ENCODE measurements at places on chromosomes 5 and 9.

DNA sequence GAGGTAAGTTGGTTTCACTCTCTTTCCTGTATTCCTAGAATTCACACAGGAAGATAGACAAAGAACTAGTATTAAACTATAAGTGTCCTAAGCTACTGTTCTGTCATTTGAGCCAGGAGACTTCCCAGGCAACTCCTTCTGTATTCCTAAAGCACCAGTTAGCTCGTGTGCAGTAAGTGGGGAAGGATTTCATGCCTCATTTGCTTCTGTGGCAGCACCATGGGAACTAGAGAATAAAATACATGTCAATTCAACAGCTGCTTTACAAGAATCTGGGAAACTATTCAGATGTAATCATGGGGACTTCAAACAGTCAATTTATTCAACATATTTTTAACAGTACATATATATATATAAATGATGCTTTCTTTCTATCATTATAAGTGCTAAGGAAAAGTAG, 762.3 kb downstream of the PRELID2 start:
- no peak for DNase-seq

GRCh38 chr9:87859137-87859536, 23.5 kb upstream of the SPATA31E1 start:
- DNase-seq: no peak

- no peak for DNase-seq
These were observed 154.7 kb downstream of the NXNL2 start for GRCh38 chr9:88689509-88690298.

- no peak for DNase-seq
These were observed 29.2 kb downstream of the UGCG start for GRCh38 chr9:111925784-111926183.

GRCh38 chr5:33806738-33807442, 84.9 kb downstream of the ADAMTS12 start:
- DNase-seq: no peak

- no peak for DNase-seq
These were observed 354.6 kb downstream of the ZSWIM6 start for GRCh38 chr5:61686491-61687257.

DNA sequence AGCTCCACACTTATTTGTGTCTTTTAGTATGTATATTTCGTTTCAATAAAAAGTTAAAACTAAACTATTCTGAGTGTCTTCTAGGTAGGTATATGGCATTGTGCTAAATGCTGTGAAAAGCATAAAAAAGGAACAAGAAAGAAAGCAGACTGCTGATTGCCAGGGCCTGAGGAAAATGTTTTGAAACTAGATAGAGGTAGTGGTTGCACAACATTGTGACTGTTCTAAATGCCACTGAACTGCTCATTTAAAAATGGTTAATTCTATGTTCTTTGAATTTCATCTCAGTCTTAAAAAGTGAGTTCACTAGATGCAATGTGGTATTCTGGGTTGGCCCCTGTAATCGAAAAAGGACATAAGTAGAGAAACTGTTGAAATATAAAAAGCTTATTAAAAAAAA, 2.6 kb upstream of the ALAD start:
- no peak for DNase-seq

DNA sequence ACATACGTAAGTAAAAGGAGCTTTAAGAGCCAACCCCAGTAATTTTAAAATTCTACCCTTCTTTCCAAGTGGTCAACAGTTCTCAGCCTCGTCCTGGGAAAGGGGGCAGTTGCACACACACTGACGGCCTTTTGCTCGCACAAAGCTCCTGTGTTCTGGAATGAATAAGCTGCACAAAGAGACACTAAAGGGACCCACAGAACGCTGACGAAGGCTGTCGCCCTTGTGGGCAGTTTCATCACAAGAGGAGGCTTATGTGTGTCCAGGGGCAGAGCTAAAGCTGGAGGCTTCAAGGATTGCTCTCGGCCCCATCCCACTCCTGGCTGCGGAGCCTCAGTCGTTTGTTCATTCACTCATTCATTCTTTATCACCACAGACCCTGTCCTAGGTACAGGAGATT, 67.0 kb upstream of the NEK6 start:
- no peak for DNase-seq
